ENCODE measurements at places on chromosomes 12 and 14. TPM values are rescaled to one million over a fixed set of nuclear protein-coding genes. Genes with fewer than 3 reads are reported as not detected.

The MYF6 gene
- 0.43 TPM for total RNA-seq

The SRRM4 gene
- 0.34 TPM for total RNA-seq

The FSCB gene
- total RNA-seq: not detected

The LTB4R2 gene
- total RNA-seq: 1.8 TPM

The TMEM30B gene
- total RNA-seq: 0.07 TPM

The HSPB8 gene
- total RNA-seq: not detected

The TTC5 gene
- total RNA-seq: 15.1 TPM

Data from neural progenitor cell (in vitro differentiated cells).